Activated naive CD8-positive, alpha-beta T cell treated with anti-CD3 and anti-CD28 coated beads, Interleukin-2, amount 50 U/mL, for 24 hours (primary cell): ENCODE measurements at places on chromosomes 1 and 21.
A peak's percentile ranks its signal among the peaks of the same experiment; 100 is the strongest.

GRCh38 chr1:244214009-244214967 lies 163.2 kb downstream of the ZBTB18 start:
- DNase-seq, result no peak

DNA sequence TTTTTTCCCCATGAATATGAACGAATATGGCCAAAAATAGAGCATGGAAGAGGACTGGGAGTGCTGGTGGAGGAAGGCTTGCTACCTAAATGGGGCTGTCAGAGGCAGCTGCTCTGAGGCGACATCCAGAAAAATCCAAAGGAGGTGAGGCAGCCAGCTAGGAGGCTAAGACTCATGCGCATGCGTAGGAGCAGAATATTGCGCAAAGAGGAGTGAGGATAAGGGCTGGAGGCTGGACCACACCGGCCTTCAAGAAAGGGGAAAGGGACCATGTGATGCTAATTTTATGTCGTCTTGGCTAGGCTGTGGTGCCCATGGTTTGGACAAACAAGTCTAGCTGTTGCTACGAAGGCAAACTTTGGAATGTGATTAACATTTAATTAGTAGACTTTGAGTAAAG lies 30.5 kb downstream of the HEYL start:
- DNase-seq, result no peak

DNA sequence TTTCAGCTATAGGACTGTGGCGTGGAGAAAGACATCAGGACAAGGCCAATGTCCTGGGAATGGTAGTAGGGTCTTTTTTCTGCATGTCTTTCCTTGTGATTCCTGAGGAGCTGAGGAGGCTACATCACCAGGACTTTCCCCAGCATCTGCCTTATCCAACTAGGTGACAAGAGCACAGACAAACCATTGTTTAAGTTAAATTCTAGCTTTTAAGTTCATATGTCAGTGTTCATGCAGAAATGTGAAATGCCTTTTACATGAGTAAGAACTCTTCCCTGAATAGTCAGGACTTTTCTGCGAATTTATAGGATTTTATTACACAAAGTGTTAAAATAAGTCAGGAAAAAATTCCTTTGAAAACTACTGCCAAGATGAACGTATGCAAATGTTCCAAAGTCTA lies 154.2 kb downstream of the PTGER3 start:
- no peak for DNase-seq

GRCh38 chr1:96416701-96417444 lies 304.7 kb upstream of the PTBP2 start:
- DNase-seq, result no peak

DNA sequence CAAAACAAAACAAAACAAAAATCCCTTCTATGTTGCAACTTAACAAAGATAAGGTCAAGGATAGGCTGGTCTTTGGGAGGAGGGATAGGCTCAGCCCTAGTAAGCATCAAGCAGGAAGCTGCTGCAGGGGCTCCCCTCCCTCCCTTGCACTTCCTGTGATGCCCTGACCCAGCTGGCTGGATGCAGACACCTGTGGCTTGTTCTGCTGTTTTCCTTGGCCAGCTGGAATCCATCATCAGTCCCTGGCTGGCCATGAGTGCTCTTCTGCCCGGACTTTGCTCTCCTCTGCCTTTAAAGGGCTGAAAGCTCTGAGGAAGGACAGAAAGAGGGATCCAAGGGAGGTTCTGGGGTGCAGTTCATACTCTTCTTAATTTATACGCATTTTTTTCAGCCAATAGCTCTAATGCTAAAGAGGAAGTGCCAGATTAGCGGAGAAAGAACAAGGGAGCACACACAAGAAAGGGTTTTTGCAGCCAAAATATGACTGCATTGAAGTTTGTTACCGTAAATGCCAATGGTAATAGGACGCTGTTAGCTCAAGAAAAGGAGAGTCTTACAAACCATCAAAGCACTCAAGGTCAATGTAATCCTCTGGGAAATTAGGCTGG lies 19.9 kb upstream of the UBE2U start:
- no peak for DNase-seq

GRCh38 chr1:201310986-201311355 lies 27.7 kb downstream of the PKP1 start:
- DNase-seq, result no peak

- DNase-seq, result no peak
Measured at GRCh38 chr1:96366516-96366915, 355.1 kb upstream of the PTBP2 start.

GRCh38 chr1:108534759-108535158 lies 25.1 kb upstream of the EEIG2 start:
- no peak for DNase-seq

DNA sequence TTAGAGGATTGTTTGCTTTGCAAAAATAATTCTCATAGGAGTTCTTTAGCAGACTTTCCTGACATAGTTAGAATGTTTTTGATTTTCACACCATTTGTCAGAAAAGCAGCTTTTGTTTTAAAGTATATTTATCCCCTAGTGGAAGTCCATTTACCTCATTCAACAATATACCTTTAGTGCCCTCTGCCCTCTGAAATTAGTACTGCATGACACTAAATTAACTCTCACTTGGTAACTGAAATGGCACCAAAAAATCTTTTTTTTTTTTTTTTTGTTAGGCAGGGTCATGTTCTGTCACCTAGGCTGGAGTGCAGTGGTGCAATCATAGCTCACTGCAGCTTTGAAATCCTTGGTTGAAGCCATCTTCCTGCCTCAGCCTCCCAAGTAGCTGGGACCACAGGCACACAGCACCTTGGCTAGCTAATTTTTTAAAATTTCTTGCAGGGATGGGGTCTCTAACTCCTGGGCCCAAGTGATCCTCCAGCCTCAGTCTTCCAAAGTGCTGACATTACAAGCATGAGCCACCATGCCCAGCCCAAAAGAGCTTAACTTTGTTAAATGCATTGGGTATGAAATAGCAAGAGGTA lies 13.6 kb downstream of the LRRC42 start:
- DNase-seq, result no peak

- no peak for DNase-seq
Measured at GRCh38 chr1:37497832-37498231, 16.7 kb downstream of the MEAF6 start.

DNA sequence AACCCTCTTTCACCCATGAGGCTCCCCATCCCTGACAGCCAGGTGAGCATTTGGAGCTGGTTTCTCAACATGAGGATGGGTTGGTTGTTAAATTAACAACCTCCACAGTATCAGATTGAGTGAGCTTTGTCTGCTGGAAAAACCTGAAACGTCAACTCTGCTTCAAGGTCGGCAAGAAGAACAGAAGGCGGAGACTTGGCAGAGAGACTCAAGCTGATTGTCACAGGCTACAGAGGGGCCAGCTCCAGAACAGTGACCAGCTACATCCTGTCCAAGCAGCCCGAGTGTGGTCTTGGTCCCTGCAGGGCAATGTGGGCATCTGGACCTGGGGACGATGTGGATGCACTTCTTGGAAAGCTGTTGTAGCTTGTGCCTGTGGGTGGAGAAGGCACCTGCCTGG lies 36.6 kb upstream of the TMEM51 start:
- DNase-seq, result no peak

DNA sequence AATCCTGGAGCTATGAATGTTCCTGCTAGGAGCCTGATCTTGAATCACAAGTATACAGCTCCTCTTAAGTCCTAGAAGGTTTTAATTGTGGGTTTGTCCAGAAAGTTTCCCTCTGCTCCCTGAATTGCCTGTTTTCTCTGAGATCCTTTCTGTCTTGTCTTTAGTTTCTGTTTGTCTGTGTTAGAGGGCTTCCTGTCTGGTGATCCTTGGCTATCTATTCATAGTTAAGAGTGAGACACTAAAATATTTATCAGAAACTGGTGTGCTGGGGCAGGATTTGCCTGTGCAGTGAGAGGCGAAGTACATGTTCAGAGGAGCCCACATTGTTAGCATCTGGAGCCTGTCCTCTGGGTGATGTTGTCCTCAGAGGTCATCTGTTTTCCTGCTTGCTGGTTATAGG lies 45.4 kb downstream of the ETS2 start:
- DNase-seq, result no peak

- no peak for DNase-seq
Measured at GRCh38 chr1:207747627-207748492, 4.0 kb upstream of the CD46 start.

DNA sequence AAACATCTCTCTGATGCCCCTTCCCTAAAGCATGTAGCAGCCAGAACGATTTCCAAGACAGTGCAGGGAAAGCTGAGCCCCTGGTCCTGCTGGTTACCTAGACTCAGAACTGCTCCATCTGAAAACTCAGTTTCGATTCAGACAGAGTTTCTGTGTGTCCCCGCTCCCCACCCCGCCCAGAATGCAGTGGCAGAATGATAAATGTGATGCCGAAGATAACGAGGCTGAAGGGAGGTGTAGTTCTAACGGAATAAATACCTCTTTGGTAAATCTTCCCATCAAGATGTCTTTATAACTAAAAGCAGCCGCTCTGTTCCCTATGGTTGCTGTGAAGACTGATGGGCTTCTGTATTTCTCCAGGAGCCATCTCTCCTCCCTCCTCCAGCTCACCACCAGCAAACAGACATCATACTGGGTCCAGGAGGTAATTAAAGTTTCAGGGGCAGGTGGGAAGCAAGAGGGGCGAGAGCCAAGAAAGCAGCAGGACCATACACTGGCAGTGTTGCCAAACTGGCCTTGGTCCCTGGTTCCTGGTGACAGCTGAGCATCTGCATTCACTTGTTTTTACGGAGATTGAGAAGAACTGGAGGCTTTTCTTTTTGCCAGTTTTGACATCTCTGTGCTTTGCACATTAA lies 76.9 kb downstream of the DDX20 start:
- no peak for DNase-seq

DNA sequence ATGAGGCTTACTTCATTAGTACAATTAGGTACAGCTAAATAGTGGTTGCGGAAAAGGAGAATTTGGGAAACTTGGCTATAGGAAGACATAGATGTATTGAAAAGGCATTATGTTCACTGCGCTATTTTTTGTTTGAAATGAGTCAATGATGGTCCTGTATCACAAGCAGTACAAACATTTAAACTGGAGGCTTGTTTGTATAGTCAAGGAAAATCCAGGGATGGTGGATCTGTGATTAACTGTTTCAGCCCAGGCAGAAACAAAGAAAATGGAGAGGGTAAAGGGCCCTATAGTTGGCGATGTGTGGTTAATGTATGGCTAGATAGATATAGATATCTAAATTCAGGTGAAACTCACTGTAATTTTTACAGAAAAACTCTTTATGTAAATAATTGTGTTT lies 79.9 kb downstream of the CLIC4 start:
- DNase-seq, result no peak

GRCh38 chr1:7253988-7254587 lies 468.8 kb downstream of the CAMTA1 start:
- DNase-seq, result no peak

DNA sequence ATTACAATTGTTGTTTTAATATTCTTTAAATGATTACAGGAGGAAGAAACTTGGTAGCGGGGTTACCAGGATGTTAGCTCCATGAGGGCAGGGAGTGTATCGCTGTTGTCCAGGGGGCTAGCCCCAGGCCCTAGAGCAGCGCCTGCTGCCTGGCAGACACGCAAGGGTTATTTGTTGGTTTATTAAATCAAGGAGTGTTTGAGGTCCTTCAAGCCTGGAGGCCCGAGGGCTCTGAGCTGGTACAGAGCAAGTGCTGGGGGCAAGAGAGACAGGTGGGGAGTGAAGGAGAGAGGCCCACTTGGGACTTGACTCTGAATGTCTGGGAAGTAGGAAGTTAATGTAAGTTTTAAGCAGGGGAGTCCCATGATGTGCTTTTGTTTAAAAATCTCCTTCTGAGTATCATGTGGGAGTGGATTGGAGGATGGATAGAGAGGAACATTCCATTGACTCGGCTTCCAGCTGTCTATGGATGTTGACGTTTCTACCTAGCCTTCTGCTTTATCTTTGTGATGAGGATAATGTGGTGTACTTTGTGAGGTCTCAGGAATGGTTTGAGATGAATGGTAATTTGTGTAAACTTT lies 8.7 kb downstream of the ITSN1 start:
- no peak for DNase-seq

- no peak for DNase-seq
Measured at GRCh38 chr1:158169105-158169504, 11.6 kb upstream of the CD1D start.

DNA sequence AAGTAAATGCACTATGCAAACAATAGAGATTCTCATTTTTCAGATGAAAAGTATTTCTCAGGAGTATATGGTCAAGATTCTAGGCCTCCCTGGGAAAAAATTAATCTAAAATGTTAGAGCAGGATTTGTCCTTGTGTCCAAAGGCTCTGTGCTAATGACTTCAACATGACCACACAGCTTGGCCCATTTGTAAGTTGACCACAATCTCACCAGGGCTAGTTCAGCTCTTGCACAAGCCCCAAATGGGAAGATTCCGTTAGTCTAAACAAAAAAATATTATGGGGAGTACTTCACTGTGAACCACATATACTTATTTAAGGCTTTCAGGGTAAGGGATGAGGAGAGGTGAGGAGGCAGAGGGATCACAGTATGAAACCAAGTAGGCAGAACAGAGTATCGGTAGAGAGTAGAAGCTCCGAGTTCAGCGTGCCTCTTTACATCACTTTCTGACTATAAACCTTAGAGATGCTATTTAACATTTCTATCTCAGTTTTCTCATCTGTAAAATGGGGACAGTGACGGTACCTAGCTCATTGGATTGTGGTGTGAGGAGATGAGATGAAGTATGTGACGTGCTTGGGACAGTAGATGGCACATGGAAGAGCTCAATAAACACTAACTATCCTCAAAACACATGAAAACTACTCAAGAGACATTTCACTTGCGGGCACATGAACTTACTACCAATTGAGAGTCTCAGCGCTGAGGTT lies 37.8 kb upstream of the CTTNBP2NL start:
- DNase-seq, result no peak

DNA sequence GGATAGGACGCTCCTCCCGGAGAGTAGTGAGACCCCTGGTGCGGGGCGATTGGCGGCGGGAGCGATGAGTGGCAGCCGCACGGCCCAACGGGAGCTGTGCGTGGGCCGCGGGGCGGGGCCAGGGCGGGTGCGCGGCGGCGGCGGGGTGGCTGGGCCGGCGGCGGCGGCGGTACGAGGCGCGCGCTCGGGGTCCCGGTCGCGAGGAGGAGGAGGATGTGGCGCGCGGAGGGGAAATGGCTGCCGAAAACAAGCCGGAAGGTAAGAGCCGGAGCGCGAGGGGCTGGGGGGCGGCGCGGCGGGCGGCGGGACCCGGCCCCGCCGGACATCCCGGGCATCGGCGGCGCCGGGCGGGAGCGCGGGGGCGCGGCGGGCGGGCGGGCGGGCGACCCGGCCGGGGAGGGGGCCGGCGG lies at the start of gene CAMTA1:
CAMTA1 (plus strand) TSS at position 137 of the 410 bp plus-strand sequence; CDS start at position 214, 77 bp downstream.
- DNase-seq, result no peak

DNA sequence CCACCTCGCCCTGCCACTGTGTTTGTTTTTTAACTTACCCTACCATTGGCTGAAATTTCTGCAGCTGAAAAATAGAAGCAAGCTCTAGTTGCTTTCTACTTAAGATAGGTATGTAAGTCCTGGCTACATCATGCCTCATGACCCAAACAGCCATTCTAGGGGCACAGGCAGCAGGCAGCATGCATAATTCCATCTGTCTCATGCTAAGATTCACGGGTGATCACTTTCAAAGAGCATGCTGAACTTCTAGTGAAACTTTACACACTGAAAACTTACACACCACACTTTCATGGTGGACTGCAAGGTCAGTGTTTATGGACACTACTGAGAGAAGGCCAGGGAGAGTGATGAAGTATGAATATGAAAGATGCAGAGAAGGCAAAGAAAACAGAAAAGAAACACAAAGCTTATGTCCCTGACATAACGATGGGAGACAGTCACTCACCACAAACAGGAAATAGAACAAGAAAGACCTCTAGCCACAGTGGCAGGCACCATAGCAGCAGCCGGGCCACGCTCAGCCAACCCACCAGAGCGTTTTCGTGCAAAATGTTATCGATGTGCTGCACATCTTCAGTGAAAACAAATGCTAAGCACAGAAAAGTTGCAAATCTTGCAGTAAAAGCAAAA lies 102.3 kb upstream of the TIAM1 start:
- peak; percentile 25 for DNase-seq

- no peak for DNase-seq
Measured at GRCh38 chr1:46611691-46612221, 4.9 kb downstream of the MOB3C start.
